ENCODE measurements at places on chromosomes 7 and 10. TPM values are rescaled to one million over a fixed set of nuclear protein-coding genes. Genes with fewer than 3 reads are reported as not detected.

DNA sequence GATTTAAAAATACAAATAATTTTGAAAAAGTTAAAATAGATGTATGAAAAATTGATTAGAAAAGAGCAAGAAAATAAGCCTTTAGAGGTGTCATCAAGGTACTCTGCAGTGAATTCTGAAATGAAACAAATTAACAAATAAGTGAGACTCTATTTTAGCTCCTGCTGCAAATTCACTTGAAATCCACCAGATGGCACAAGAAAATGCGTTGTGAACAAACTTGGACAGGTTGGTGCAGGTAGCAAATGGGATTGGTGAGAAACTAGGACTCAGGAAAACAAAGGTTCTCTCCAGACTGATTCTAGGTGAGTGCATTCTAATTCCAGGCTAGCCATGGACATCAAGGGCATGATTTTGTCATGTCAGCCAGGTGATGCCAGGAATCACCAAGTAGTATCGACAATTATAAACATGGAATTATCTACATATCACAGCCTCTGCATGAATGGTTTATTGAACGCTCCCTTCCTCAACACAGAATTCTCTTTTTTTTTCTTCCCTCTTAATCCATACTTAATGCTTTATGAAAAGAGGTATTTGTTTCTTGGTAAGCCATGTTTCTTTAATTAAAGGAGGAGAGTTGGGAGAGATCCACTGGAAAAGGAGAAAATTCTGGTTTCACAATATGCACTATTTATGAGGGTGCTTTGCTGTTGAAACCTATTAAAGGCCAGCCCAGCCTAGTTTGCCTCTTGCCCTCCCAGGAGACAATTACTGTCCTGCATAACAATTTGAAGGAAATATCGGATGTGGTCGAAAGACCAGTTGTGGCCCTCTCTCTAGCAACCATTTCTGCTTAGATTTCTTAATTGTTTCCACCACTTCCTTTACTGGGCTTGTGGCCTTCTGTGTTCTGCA, 118.1 kb downstream of the ZNF365 start:
- DNase-seq: no peak

Gene FOXP2
- total RNA-seq: 4.3 TPM

DNA sequence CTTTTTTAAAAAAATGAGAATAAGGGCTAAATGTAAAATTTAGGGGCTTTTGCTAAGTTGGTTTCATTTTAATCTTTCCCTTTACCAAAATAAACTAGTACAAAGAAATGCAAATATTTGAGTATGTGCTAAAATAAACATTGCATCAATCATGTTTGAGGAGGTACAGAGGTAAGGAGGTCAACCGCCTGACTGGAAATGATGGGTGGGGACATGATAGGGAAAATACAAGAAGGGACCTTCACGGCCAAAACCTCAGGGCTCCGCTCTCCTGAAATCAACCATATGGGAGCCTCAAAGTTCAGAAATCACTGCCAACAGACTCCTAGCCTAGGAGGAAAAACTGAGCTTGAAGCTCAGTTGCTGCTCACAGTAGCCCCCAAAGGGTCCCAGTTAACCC, 207.6 kb downstream of the AHR start:
- DNase-seq: no peak

- no peak for DNase-seq
These were observed 170.3 kb downstream of the NRP1 start for GRCh38 chr10:33164060-33164709.

Gene ANXA8
- total RNA-seq: not detected

- DNase-seq: no peak
These were observed 6.6 kb downstream of the LEP start for GRCh38 chr7:128247640-128248194.

DNA sequence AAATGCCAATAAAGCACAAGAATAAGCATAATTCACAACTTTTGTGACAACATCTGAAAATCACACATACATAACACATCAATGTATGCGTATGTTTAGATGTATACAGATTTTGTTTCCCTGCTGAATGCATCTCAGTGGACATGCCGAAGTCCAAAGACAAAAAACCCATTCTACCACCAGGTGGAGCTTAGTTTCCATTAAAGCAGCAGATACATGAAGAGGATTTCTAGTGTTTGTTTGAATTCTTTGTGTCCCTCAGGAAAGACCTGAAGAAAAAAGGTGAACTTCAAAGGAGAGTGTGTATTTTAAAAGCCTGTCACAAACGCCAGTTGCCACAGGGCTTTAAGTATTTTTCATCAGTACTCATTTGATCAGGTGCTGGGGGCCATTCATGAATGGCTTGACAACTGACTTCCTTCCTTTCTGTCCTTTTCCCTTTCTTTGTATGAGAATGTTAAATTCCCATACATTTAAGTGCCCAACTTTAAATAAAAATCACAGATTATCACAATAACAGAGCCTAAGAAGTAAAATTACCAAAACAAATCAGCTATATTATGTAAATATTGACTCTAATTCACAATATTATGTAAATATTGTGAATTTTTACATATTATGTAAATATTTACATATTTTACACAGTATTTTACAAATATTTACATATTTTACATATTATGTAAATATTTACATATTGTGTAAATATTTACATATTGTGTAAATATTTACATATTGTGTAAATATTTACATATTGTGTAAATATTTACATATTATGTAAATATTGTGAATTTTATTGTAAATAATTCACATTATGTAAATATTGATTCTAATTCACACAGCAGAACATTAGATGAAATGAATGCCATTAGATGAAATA, 343.0 kb downstream of the CRPPA start:
- no peak for DNase-seq

- no peak for DNase-seq
These were observed 35.6 kb downstream of the SYPL1 start for GRCh38 chr7:106076537-106076936.

Gene CALHM1
- total RNA-seq: not detected

GRCh38 chr7:124379296-124379695, 346.4 kb upstream of the TMEM229A start:
- no peak for DNase-seq

GRCh38 chr7:41421056-41421455, 281.8 kb downstream of the INHBA start:
- no peak for DNase-seq

GRCh38 chr7:151810441-151811232, 66.3 kb downstream of the PRKAG2 start:
- no peak for DNase-seq

Gene CSTF2T
- total RNA-seq: 28.7 TPM

Gene ANKRD22
- total RNA-seq: 0.18 TPM

DNA sequence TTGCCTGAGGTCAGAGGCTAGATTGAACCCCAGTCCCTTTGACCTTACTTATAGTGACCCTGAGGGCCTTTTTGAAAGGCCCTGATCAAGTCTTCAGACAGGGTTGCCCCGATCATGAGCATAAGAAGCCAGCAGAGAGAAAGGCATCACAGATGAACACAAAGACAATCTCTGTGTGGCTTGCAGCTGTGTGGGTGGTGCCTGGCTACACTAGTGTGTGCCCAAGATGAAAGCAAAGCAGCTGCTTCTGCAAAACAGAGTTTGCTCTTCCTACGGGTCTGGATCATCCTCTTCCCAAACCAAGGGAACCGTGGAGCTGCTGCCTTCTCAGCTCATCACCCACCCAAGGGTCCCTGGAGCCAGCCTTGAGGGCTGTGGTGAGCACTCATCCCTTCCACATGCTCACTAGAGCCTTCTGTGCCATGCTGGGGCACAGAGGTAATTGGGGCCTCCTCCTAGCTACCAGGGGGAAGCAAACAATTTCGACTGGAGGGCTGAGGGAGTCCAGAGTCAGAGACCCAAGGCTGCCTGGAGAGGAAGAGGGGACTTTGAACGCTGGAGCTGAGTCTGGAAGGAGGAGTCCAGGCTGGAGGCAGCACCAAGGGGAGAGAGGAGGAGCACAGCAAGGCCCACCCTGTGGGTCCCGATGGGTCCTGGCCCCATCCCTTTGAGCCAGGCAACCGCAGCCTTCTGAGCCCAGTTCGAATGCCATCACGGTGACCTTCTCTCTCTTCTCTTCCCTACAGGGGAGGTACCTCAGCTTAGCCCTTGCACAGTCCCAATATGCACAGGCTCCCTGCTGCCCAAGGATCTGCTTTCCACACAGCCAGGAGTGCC, 42.3 kb downstream of the ANTXRL start:
- DNase-seq: no peak

- DNase-seq: no peak
These were observed 67.5 kb downstream of the CUX1 start for GRCh38 chr7:101884671-101885596.

GRCh38 chr10:64059884-64060283, 538.7 kb downstream of the REEP3 start:
- DNase-seq: no peak

DNA sequence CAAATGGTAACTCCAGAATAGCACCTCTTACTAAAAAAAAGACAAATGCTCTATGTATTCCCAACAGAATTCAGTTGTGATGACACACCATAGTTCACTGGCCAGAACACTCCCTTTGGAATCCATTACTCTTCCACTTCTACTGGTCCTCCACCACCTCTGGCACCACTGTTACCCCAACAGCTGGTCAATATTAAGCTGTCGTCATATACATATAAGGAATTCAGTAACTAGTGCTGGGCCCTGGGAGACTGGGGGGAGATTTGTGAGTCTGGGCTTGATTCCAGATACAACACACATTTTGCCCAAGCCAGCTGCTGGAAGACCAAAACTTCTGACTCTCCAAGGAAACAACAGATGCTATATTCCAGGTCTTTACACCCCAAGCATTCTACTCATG, 26.0 kb upstream of the ITGA8 start:
- DNase-seq: no peak

- no peak for DNase-seq
These were observed 4.6 kb downstream of the FZD8 start for GRCh38 chr10:35637462-35637861.

- no peak for DNase-seq
These were observed 1.3 kb downstream of the SERPINE1 start for GRCh38 chr7:101128040-101128834.

DNA sequence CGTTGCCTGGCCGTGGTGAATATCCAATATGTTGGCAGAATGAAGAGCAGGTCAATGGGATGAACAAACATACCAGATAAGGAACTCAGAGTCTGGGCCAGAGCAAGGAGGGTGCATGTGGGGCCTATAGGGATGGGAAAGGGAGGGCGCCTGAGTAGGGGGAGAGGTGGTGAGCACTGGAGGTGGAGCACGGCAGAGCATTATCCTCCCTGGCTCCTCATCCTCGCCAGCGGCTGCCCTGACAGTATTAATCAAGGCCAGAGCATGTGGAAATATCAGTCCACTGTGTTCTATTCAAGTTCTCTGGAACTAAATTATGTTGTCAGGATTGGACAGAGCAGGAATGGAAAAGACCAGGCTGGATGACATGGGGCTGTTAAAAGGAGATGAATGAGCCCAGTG, 254.8 kb upstream of the ZMIZ1 start:
- no peak for DNase-seq

Gene NEURL1
- total RNA-seq: 17.6 TPM

GRCh38 chr10:70744617-70745143, 40.5 kb downstream of the TBATA start:
- no peak for DNase-seq

- DNase-seq: peak; percentile 91
These were observed 724 bp downstream of the BBIP1 start for GRCh38 chr10:110918269-110918642.

DNA sequence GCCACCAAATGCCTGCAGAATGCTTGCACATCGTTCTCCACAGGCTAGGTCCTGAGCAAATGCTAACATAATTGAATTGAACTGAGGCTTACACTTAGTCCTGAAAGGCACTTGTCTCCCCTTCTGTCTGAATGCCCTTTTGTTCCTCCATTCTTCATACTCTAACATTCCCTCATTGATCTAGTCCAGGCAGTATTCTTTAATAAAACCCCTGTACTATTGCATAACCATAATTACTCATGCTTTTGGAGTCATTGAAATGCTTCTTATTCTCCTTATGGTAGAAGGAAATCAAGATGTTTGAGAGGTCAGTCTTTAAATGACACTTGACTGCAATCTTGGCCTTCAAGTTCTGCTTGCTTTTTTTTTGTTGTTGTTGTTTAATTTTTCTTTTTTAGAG, 7.1 kb downstream of the PI4K2A start:
- no peak for DNase-seq

GRCh38 chr10:71835671-71836595, 15.1 kb downstream of the PSAP start:
- no peak for DNase-seq

Gene ASB15
- not detected for total RNA-seq

DNA sequence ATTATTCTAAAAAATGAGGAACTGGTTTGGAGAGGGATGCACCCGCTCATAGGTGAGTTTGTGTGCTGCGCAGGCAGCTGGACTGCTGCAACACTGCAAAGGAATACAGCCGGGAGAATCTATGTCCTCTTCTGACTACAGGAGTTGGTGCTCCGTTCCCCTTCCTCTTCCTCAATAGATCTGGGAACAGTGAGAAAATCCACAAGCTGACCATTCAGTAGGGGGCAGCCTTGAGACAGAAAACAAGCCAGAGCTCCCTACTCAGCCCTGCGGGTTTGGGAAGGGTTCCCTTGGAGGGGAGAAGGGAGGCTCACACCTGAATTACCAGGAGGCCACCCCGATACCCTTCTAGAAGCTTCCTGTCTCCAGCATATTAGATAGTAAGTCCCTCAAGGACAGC, 87.3 kb upstream of the FOXI2 start:
- no peak for DNase-seq

GRCh38 chr10:412109-412508, 276.9 kb downstream of the ZMYND11 start:
- DNase-seq: no peak

Gene ANKRD30A
- not detected for total RNA-seq

Gene AKR1C4
- 0.48 TPM for total RNA-seq

DNA sequence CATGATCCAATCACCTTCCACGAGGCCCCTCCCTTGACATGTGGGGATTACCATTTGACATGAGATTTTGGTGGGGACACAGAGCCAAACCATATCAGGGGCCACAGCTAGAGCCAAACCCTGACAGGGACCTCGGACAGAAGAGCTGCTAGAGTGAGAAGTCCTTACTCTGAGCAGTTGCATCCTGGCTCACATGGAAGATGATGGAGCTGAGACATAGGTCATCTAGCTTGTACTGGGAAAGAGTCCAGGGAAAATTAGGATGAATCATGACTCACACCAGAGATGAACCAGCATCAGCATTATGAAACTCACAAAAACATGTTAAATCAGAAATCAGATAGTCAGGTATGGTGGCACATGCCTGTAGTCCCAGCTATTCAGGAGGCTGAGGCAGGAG, 12.8 kb upstream of the FMC1 start:
- DNase-seq: no peak

Gene SPOCK2
- total RNA-seq: 47.7 TPM

Gene TMEM196
- total RNA-seq: 0.55 TPM

DNA sequence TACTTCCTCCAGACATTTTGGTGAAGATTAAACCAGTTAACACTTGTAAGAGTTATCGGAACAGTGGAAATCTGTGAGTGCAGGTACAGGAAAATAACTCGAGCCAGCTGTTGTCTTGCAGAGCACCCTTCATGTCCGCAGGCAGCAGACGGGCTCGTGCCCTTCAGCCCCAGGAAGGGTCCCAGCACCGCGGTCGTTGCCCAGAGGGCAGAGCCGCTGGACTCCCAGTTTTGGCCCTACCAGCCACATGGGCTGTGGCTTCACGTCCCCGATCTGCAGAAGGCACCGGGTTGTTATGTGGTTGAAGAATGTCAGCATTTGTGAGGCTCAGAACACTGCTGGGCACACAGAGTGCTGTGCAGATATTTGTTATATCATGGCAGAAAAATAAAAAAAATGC, 7.2 kb upstream of the ADARB2 start:
- DNase-seq: no peak

Gene C7orf57
- not detected for total RNA-seq
